Epithelial cell of alveolus of lung (primary cell): ENCODE measurements at places on chromosomes 12 and 14. TPM values are rescaled to one million over a fixed set of nuclear protein-coding genes. Genes with fewer than 3 reads are reported as not detected.

ZFHX2 gene
- total RNA-seq = 0.08 and 0.39 TPM in 2 replicates

MBD6 gene
- 7.5 and 13.1 TPM in 2 replicates for total RNA-seq

PLEKHH1 gene
- 0.26 and 1.8 TPM in 2 replicates for total RNA-seq

ALG10 gene
- total RNA-seq = 6.3 and 7.2 TPM in 2 replicates

FGF23 gene
- not detected in 2 replicates for total RNA-seq

NKX2-1 gene
- total RNA-seq = 0.48 and 0.52 TPM in 2 replicates

CS gene
- total RNA-seq = 109 and 134 TPM in 2 replicates

FAR2 gene
- total RNA-seq = 2.6 and 10.3 TPM in 2 replicates

GPRC5D gene
- total RNA-seq = not detected in 2 replicates

AMN1 gene
- total RNA-seq = 7.8 and 11.9 TPM in 2 replicates
